ENCODE measurements at places on chromosomes 6 and 20.

GRCh38 chr20:11979306-11979990 lies 61.8 kb downstream of the BTBD3 start:
- DNase-seq = no peak

- no peak for DNase-seq
Measured at GRCh38 chr20:58584881-58585752, 66.0 kb upstream of the STX16 start.

DNA sequence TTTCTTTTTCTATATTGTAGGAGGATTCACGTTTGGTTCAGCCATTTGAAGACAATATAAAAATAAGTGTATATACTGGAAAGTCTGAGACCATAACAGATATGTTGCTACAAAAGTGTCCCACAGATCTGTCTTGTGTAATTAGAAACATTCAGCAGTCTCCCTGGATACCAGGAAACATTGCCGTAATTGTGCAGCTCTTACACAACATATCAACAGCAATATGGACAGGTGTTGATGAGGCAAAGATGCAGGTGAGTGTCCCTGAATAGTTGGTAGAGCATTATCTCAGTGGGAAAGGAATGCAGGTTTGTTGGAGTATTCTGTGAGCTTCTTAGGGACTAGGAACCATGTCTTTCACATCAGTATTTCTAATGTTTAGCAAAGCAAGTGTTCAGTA lies 18.3 kb upstream of the ADGRF4 start:
- no peak for DNase-seq

DNA sequence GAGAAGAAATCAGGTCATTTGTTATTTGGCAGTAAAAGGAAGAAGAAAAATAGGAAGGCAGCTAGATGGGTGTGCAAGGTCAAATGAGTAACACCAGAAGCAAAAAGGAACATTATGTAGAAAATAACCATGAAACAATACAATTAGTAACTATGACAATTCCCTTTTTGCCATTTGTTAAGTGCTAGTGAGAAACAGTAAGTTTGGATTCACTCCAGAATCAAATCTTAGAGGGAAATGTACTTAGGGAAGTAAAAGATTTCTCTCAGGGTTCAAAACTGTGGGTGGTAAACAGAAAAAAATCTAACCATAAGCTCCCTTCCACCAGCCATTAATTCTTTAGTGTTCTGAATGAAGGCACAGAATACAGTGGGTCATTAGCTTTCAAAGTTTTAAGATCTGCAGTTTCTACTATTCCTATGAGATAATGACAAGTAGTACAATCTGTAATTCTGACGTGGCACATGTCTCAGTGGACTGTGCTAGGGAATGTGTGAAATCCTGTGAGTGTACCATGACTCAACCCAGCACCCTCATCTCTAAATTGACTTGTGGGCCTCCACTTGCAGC lies 17.1 kb downstream of the REPS1 start:
- DNase-seq = no peak

DNA sequence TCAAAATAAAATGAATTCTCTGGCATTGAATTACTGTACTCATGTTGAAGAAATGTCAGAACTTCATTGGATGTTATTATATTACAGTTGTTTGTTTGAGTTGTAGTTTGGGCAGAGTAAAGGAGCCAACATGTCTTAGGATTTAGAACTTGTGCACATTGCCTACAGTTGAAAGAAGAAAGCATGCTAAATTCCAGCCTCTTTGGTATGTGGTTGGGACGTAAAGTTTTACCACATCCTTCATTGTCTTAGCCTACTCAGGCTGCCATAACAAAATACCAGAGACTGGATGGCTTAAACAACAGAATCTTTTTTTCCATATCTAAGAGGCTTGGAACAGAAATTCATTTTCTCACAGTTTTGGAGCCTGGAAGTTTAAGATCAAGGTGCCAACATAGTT lies 42.4 kb downstream of the HFE start:
- DNase-seq = no peak

DNA sequence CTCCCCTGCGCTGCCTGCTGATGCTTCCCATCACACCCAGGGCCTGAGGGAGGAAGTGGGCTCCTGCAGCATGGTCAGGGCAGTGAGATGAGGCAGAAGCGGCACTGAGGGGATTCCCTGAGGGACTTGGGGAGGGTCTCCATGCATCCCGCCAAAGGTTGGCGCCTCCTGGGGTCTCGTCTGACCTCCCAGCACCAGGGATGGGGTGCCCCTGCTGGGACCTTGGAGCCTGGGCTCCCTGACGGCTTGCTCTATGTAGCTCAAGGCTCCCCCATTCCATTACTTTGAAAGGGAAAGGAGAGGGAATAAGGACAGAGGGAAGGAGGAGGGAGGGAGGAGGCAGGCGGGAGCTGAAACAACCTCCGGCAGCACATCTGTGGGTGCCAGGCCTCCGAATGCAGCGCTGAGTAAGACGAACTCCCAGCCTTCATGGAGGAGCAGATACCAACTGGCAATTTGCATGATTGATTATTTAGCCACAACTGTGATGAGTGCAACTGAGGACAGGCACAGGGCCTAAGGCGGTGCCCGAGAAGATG lies 259.3 kb downstream of the ERMARD start:
- DNase-seq = no peak

GRCh38 chr6:4157506-4157905 lies 22.1 kb upstream of the ECI2 start:
- DNase-seq = no peak

GRCh38 chr6:109252261-109253041 lies 129.8 kb downstream of the CD164 start:
- DNase-seq = no peak

DNA sequence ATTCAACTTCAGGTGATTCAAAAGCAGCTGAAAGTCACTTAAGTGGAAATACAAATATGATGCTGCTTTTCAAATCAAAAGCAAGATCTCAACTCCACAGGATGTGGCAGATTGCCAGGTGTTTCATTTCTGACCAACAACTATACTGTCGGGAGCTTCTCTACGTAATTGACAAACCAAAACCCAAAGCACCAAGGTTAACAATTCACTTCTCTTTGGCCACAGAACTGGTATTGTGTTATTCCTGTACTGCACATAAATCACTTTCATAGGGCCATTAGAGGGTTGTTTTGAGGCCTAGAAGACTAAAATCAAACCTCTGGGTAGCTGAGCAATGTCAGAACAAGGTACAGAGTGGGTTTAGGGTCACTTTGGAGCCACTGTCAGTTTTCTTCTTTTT lies 169.7 kb downstream of the HAO1 start:
- peak; percentile 95 for DNase-seq

DNA sequence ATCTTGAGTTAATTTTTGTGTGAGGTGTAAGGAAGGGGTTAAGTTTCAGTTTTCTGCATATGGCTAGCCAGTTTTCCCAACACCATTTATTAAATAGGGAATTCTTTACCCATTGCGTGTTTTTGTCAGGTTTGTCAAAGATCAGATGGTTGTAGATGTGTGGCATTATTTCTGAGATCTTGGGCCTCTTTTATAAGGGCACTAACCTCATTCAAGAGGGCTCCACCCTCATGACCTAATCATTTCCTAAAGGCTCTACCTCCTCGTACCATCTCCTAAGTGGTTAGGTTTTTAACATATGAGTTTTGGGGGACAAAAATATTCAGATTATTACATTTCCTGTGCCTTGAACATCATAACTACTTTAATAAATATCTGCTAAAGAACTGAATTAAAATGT lies 510.9 kb downstream of the UTRN start:
- DNase-seq = no peak

DNA sequence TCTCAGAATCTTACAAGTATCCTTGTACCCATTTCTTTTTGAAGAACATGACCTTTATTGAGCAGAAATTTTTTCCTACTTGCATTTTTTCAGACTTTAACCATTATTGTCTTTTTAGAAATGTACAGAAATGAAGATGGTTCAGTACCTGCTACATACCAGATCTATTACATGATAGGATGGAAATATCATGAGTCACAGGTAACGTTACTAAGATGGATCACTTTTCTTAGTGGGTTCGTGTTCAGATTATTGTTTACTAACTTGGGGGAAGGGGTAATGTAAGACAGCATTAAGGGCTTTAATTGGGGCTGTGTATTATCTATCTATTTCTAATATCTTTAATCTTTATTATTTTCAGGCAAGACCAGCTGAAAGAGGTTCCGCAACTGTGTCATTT lies 31.9 kb downstream of the NDUFAF5 start:
- no peak for DNase-seq

GRCh38 chr6:70684794-70685493 lies 17.3 kb downstream of the SMAP1 start:
- DNase-seq = no peak

DNA sequence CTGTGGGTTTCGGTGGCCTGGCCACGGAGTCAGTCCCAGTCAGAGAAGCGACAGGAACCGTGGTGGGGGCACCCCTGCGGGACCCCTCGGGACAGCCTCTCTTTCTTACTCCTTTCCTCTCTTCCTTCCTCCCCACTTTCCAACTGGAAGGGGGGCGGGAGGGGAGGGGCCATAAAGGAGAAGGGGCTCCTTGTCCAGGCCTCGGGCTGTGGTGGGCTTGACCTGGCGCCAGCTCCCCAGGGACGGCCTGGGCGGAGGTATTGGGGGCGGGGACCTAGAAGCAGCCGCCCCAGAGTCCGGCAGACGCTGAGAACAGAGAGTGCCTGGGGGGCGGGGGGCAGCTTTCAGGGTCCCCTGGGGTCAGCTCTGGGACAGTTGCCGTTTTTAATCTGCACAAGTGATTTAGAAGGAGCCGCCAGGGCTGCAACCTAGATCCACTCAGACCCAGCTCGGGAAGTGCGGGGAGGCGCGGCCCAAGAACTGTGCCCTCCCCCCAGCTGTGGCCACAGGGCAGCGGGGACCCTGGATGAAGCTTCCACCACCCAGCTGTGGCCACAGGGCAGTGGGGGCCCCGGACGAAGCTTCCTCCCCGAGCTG lies 6.4 kb upstream of the ABHD16B start:
- DNase-seq = no peak

- no peak for DNase-seq
Measured at GRCh38 chr20:12970372-12970821, 38.4 kb upstream of the SPTLC3 start.

DNA sequence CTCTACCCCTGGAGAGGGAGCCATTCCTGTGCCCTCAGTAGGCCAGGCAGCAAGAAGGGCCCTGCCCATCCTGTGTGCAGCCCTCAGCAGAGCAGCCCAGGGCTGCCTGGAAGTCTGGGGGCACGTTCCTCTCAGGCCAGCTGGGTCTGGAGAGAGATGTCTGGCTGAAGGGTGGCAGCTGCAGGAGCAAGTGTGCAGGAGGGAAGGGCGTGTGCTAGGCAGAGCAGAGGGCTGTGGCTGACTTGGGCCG lies 62.7 kb downstream of the NOL4L start:
- DNase-seq = no peak

- DNase-seq = no peak
Measured at GRCh38 chr20:36040571-36040970, 72.2 kb downstream of the CNBD2 start.

- no peak for DNase-seq
Measured at GRCh38 chr6:138527411-138528088, 28.3 kb upstream of the NHSL1 start.

DNA sequence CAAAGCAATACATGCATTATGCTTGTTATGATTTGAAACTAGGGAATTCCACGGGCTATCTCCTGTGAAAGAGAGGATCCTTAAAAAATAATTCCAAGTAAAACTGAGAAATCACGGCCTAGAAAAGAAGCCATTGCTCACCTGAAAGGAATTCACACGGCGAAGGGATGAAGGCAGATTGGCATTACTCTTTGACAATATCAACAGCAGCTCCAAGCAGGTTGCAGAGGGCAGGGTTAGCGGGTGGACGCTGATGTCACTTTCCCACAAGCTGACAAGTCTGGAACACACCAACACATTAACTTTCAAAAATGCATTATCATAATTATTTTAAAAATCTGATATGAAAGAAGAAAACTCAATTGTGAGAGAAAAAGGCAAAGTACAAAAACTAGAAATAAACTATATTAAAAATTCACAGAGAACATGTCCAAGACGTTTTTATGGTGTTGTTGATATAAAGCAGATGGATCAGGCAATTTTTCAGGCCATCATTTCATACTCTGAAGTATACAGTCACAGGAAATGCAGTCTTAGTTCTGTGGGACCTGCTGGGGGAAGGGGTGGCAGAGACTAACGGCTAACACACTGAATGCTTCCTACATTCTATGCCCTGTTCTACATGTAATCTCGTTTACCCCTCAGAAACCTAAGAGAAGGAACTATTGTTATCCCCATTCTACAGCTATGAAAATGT lies 108.3 kb downstream of the UBE3D start:
- DNase-seq = no peak

DNA sequence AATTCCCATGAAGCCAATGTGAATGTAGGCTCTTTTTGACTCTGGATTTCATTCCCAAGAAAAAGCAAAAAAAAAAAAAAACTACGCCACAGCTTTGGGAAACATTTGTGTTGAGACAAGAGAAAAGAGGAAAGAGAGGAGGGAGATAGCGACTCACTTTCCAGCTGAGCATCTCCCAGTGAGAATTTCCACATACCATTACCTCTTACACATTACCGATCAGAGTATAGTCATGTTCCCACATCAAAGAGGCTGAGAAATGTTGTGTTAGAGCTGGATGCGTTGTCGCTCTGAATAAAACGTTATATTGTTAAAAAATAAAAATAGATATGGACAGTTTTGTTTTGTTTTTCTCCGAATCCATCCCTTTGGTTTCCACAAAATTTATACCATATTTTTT lies 1019.3 kb upstream of the ADGRB3 start:
- DNase-seq = no peak

DNA sequence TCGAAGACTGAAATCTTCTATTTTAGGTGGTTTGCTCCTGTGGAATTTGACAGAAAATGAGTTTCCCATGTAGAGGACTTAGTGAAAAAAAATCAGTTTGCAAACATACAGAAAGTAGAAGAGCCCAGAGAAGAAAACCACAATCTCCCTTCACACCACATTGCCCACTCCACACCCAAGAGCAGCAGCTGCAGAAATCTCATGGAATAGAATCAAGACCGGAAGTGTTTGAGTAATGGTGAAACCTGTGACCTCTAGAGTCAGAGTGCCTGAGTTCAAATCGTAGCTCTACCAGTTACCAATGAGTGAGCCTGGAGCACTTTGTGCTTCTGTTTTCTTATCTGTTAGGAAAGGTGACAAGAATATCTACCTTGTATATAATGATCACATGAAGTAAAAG lies 4.6 kb downstream of the SIRPG start:
- DNase-seq = no peak

DNA sequence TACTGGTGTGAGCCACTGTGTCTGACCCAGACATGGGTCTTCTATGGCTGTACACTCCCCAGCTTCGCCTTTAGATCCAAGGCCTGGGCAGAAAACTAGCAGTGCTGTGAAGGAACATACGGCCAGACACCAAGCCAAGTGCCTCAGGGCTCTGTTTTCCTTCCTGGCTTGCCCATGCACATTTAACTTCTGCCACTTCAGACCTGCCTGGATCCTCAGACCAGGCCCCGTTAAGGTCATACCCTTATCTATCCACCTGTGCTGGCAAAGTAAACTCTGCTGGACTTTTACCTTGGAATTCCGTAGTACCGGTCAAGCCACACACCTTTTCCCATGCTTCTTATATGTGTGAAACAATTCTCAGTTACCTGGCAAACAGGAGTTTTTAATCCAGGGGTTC lies 644.8 kb downstream of the PTPRT start:
- no peak for DNase-seq

- DNase-seq = no peak
Measured at GRCh38 chr6:41939848-41940758, 1.5 kb downstream of the CCND3 start.

- DNase-seq = no peak
Measured at GRCh38 chr20:55538261-55538908, 466.9 kb downstream of the CBLN4 start.
